Activated T-cell treated with anti-CD3 and anti-CD28 coated beads, Interleukin-2, amount 50 U/mL, for 72 hours (primary cell): ENCODE measurements at places on chromosomes 16 and 17.

DNA sequence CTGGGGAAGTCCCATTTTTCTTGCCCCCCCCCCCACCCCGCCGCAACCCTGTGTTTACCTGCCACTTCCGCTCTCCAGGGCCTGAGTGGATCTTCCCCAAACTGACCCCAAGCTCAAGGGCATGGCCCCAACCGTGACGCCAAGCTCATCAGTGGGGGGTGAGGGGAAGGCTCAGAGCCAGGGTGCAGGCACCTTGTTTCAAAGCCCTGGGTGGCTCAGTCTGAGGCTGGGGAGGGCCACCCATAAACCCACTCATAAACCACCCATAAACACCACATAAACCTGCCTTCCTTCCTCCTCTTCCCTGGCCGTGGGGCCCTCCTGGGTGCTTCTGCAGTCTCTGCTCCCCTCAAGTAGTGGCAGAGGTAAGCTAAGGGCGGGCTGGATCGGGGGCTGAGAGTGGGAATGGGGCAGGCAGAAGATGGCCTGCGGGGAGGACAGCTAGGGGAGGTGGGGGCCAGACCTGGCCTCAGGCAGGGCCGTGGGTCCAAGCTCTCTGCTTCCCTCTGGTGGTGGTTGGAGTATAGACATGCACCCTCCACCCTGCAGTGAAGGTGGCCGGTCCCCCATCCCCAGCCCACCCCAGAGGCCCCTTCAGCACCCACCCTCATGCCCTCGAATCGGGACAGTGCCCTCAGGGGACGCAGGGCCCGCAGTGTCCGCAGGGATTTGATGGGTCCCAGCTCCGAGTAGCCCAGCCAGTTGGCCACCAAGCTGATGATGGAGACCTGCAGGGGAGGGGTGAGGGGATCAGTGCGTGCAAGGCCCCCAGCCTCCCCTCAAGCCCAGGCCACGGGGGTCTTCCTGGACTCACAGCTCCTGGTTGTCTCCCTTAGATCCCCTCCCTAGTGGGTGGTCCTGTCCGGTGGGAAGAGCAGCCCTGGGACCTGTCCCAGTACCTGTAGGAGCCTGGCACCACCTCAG is 14.6 kb upstream of the CD79B start:
- peak; percentile 82 for DNase-seq

DNA sequence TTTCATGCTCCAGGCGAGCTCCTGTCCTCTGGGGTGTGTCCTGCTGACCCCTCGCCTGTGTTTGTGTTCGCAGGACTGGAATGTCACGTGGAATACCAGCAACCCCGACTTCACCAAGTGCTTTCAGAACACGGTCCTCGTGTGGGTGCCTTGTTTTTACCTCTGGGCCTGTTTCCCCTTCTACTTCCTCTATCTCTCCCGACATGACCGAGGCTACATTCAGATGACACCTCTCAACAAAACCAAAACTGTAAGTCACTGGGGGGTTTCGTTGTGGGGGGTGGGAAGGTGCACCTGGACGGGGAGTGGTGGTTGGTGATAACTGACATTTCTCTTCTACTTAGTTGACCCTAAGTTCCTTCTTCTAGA is 58.3 kb downstream of the ABCC1 start:
- no peak for DNase-seq

DNA sequence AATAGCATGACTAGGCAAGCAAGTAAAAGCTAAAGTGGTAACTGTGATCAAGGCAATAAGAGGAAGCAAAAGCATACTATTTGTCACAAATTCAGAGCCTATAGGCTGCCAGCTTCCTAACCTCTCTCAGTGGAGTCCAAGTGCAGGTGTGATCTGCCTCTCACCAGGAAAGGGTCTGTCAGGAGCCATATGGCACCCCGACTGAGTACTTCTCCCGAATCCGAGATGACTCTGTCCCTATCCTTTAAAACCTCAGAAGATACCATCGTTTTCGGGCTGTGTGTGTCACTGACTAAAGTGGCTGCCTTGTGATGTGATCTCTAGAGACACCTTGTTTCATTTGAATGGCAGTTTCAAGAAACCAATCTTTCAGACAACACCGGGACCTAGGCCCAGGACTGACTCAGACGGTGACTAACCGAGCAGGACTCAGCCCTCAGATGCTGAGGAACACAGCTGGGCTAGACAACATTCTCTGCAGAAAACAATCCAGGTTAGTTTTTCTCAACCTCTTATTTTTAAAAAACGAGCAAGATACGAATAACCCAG is 63.6 kb downstream of the SMG6 start:
- DNase-seq, result peak; percentile 72

GRCh38 chr17:7961421-7961820 is 29.4 kb downstream of the CNTROB start:
- DNase-seq, result no peak

DNA sequence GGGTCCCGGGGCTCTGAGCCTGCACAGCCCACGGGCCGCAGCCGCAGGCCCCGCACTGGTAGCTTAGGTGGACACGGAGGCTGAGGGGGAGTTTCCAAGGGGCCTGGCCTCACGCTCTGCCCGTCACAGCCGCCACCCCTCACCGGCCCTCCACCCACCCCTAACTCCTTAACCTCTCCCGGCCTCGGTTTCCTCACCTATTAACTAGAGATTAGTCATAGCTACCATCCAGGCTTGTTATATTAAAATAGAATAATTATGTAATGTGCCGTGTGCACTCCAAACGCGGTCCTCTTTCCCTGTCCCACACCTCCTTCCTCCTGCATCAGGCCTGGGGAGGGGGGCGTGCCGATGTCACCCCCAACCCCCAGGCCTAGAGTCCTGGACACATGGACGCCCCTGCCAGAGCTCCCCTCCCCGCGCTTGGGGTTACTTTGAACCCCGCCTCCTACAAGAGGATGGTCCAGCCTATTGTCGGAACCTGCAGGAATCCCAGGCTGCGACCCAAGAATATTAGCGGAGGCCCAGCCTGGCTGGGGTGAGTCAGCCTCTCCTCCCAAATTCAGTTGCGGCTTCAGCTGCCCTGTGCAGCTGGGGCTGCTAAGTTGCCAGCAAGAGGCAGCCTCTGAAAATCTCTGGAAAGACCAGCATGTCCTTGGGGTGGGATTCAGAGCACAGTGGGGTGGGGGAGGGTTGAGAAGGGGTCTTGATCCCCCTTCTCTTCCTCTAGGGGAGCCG is 17.3 kb downstream of the SOCS3 start:
- no peak for DNase-seq

DNA sequence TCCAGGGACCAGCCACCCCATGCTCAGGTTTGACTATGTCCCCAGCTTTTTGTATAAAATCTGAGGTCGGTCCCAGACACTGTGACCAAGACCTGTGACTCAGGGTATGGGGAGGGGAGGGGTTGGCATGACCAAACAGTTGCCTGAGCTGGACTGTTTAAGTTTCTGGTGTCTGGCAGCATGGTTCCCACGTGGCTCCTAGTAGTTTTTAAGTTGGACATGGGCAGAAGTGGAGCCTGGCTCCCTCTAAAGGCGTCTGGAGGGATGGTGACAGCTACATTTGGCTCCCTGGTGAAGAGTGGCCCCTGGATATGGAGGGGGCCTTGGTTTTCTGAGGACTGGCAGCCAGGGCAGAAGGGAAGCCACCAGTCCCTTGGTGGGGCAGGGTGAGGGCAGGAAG is 7.9 kb downstream of the SMCR8 start:
- DNase-seq, result no peak

DNA sequence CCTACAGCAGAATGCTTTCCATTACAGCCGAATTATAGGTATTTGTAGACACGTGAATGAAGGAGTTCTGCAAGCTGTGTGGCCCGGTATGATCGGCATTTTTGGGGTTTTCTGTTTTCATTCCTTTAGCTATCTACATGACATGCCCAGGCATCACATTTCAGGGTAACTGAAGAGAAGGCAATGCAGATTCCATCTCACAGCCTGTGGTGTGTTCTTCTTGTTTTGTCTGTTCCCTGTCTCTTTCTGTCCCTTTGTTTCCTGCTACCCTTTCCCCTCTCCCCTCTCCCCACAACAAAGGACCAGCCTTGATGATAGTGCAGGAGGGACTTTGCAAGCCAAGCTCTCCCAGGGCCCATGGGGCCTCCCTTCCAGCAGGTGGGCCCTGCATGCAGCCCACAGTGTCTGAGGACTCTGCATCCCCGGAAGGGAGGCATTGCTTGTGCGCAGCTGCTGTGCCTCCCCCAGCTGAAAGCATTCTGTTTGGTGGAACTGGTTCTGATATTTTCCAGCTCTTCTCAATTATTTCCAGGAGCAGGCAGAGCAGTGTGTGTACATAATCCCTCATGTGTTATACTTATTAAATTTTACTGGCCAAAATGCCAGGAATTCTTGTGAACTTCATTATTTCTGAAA is 207.4 kb downstream of the RPTOR start:
- DNase-seq, result no peak

GRCh38 chr17:16977932-16978331 is 6.0 kb upstream of the TNFRSF13B start:
- DNase-seq, result no peak

GRCh38 chr16:65323655-65324237 is 201.9 kb upstream of the CDH11 start:
- no peak for DNase-seq

DNA sequence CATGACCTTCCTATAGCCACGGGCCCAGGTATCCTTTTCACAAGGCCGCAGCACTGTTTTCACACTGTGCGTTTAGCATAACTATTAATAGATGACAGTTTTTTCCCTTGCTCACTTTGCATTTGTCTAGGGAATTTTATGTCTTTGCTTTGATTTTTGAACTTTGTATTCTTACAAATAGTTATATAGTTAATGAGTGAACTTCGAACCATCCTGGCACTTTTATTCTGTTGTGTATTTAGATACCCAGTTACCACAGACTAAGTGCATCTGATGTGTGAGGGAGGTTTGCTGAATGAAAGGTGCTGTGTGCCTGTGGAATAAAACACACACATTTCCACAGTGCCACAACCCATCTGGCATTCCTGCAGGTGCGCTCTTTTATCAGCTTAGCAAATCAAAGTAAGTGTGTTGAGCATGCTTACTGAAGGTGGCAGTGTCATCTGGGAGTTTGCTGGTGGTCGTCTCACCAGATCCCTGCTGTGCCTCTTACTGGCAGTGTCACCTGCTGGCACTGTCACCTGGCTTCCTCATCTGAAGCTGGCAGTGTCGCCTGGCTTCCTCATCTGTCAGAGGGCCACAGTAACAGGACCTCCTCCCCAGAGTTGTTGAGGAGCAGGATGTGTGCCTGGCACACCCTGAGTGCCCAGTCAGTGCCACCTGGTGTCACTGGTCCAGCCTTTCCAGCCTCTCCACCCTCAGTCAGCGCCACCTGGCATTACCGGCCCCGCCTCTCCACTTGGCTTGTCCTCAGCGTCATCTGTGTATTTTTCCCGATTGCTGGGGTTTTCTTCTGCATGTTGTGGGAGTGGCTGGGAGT is 37.6 kb downstream of the USP10 start:
- DNase-seq, result no peak

DNA sequence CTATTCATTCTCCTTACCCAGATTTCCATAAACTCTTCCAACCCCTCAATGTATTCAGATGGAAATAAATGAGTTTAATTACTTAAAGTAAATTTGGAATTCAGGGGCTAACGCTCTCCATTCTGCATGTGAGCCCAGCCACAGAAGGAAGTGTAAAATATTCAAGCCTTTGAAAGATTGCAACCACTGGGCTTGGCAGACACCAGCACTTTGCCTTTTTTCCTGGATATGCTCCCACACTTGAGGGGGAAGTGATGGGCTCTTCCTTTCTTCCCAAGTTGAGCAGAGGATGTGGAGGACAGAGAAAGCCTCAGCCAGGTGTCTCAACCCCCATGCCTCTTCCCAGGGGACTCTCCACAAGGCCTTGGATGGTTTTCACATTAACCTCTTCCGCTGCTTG is 825.1 kb upstream of the EEF2KMT start:
- no peak for DNase-seq

- no peak for DNase-seq
Measured at GRCh38 chr17:76369379-76369778, 15.0 kb upstream of the SPHK1 start.

DNA sequence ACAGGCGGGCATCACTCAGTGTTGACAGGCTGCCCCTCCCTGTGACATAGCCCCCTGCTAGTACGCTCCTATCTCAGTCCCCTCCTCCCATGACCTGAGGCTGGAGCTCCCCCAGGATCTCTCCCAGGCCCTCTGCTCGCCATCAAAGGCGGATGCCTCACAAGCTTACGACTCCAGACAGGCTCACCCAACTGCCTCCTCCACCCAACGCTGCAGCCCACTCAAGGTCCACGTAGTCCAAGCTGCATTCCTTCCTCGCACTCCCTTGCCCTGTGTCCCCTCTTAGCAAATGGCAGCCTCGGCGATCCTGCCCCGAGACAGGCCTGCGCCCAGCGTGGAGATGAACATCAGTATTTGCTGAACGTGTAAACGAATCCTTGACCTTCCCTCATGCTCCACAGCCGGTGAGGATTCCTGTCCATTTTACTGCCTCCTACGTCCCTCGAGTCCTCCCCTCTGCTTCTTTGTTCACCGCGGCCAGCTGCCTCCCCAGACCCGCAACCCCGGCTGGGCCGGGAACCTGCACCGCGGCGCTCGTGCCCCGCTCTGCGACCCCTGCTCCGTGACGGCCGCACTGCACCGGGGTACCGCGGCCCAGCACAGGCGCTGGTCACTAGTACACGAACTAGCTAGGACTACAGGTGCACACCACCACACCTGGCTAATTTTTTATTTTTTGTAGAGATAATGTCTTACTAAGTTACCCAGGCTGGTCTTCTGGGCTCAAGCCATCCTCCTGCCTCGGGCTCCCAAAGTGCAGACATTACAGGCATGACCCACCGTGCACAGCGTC is 838 bp upstream of the TMEM97 start:
- no peak for DNase-seq

- no peak for DNase-seq
Measured at GRCh38 chr17:9842057-9842758, 16.5 kb downstream of the GLP2R start.

DNA sequence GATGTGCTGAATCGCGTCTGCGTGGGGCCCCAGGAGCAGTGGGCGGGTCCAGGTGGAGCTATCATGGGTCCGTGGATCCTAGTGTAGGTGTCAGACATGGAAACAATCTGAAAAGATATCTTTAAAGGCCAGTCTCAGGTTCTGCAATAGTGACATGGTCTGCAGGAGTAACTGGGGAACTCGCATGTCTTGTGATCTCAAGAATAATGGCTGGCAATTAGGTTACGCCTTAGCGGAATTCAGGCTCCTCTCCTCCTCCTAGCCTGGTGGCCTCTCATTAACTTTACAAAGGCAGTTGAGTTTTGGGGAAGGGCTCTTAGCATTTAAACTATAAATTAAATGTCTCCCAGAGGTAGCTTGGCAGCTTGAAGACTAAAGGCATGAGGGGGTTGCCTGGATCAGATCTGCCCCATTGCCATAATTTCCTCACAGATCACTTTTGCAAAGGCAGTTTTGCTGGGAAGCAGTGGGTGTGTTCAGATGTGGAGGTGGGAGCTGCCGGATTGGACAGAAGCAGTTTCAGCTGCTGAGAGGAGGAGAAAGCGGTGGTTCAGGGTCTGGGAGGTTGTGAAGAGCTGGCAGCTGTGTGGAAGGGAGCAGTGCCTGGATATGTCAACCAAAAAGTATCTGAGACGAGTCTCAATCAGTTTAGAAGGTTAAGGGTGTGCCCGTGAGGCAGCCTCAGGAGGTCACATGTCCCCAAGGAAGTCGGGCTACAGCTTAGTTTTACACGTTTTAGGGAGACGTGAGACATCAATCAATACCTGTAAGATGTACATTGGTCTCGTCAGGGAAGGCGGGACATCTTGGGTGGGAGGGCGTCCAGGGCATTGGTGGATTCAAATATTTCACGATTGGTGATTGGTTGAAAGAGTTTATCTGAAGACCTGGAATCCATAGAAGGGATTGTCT is 2.7 kb downstream of the TBCD start:
- no peak for DNase-seq

- no peak for DNase-seq
Measured at GRCh38 chr16:84072014-84072413, 29.4 kb upstream of the SLC38A8 start.
